Stimulated activated CD8-positive, alpha-beta memory T cell treated with anti-CD3 and anti-CD28 coated beads, Interleukin-15, amount 100 ng/mL, for 4 hours (primary cell): ENCODE measurements at places on chromosomes 6 and 20.

- DNase-seq = no peak
Observed at GRCh38 chr6:41957117-41957516, 15.5 kb upstream of the CCND3 start.

DNA sequence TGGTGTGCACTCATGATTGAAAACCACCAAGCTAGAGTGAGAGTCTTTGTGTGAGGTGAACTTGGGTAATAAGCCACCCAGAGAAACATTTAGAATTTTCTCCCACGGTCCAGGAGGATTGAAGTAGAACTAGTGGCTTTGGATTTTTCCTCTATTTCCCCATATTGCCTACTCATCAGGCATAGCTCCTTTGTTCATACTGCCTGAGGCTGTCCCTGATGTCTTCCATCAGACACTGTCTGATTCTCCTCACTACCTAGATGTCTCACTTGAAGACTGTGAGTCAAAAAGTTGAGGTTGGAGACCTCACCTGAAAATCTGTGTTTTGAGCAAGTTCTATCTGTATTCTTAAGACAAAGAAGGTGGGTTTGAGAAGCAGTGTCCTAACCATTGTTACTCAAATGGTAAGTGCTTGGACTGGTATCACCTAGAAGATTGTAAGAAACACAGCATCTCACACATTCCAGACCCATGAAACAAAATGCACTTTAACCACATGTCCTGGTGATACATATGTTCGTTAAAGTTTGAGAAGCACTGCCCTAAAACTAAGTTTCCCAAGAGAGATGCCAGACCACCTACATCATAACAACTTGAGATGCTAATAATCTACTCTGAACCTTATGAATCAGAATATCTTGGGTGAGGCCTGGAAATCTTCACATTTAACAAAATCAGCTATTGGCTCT, 523.4 kb upstream of the BTBD3 start:
- no peak for DNase-seq

GRCh38 chr6:51654647-51655046, 432.8 kb downstream of the PKHD1 start:
- no peak for DNase-seq

GRCh38 chr6:783966-784735, 91.2 kb upstream of the EXOC2 start:
- no peak for DNase-seq

- no peak for DNase-seq
Observed at GRCh38 chr6:40874495-40874894, 164.5 kb downstream of the UNC5CL start.

- DNase-seq = no peak
Observed at GRCh38 chr20:25277941-25278521, 30.1 kb downstream of the PYGB start.

- DNase-seq = no peak
Observed at GRCh38 chr6:107237992-107238660, 122.8 kb upstream of the BEND3 start.

- no peak for DNase-seq
Observed at GRCh38 chr6:41938590-41939175, 2.9 kb downstream of the CCND3 start.

- no peak for DNase-seq
Observed at GRCh38 chr6:157449610-157450009, 68.6 kb downstream of the ZDHHC14 start.

- no peak for DNase-seq
Observed at GRCh38 chr20:46215913-46216707, 92.2 kb downstream of the CDH22 start.

DNA sequence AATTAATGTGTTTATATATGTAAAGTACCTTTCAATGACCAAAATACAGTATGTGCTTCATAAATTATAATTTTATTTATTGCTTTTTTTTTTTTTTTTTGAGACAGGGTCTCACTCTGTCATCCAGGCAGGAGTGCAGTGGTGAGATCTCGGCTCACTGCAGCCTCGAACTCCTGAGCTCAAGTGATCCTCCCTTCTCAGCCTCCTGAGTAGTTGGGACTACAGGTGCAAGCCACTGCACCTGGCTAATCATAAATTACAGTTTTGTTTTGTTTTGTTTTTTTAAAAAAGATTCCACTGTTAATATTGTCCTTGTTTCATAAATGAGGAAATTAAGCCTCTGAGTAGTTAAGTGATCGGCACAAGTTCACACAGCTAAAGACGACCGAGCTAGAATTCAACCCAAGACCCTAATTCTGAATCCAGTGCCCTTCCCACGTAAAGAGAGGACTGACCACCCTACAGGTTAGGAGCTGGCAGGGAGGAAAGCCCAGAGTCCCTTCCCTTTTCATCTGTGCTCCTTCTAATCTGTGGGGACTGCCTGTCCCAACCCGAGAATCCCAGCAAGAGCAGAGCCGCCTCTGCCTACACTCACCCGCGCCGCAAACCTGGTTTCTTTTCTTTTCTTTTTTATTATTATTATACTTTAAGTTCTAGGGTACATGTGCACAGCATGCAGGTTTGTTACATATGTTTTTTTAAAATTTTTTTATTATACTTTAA, 8.5 kb upstream of the GDF5 start:
- DNase-seq = no peak

DNA sequence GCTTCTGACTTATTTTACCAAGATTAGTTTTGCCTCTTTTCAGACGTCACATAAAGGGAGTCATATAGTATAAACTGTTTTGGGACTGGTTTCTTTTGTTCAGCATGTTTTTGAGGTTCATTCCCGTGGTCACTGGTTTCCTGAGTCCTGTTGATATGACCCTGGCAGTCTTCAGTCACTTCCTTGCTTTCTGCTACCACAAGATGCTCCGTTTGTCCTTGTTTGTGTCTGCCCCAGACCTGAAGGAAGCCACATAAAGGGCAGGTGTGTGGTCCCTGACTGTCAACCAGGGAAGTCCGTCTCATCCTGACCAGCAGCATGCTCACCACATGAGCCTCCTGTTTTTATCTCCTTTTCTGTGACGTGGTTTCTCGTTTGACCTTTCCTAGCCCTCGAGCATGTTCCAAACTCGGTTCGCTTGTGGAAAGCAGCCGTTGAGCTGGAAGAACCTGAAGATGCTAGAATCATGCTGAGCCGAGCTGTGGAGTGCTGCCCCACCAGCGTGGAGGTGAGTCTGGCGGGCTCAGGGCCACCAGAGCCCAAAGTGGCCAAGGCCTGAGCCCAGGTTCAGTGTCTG, 26.1 kb upstream of the C20orf204 start:
- DNase-seq = no peak

DNA sequence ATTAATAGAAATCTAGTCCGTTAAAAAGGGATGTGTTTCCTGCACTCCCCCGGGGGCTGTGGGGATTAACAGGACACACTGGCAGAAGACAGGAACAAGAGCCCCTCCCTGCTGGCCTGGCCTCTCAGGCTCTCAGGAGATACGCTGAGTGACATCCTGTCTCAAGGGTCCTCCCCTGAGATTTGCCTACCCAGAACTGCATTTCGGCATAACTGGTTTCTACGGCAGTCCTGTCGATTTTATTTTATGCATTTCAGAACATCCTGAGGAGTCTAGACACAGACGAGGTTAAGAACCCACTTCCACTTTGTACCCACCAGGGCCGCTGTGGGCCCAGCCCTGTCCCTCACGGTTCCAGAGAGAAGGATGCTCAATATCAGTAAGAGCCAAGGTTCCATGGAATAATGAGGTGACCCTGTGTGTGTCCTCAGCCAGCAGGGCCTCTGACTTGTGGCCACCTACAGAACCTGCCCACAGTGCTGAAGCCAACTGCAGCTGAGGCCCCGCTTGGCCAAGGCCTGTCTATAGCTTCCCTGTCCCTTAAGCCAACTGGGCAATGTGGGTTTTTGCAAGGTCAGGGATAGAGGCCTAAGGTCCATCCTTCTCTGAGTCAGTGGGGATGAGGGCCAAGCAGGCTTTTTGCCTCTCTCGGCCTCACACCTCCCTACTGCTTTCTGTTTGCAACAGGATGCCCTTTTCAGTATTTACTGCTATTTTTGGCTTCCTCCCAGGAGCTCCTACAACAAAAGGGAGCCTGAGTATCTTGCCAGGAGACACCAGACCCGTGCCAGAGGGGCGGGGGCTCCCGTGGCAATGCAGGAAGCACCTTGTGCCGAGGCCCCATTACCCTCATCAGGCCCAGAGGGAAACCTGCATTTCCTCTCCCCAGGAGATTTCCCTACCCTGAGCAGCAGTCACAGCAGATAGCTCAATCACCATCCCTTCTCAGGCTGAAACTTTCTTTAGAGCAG, 14.7 kb downstream of the UQCC2 start:
- no peak for DNase-seq

- DNase-seq = no peak
Observed at GRCh38 chr6:127190552-127190951, 72.1 kb downstream of the RSPO3 start.

GRCh38 chr20:35463455-35464300, 8.3 kb downstream of the CEP250 start:
- no peak for DNase-seq

GRCh38 chr6:47016261-47016660, 25.9 kb downstream of the ADGRF1 start:
- no peak for DNase-seq

DNA sequence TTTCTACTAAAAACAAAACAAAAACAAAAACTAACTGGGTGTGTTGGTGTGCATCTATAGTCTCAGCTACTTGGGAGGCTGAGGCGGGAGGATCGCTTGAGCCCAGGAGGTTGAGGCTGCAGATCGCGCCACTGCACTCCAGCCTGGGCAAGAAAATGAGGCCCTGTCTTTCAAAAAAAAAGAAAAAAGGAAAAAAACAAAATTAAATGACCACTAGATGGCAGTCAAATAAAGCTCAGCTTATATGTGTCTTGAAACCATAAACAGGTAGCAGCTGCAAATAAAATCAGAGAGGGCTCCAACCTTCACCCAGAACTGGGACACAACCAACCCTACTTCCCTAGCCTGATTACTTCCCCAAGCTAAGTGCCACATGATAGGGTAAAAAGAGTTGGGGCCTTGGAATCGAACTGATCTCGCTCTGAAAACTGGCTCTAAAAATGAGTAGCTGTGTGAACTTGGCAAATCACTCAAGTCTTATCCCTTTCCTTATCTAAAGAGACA, 67.1 kb upstream of the ADGRF4 start:
- no peak for DNase-seq

DNA sequence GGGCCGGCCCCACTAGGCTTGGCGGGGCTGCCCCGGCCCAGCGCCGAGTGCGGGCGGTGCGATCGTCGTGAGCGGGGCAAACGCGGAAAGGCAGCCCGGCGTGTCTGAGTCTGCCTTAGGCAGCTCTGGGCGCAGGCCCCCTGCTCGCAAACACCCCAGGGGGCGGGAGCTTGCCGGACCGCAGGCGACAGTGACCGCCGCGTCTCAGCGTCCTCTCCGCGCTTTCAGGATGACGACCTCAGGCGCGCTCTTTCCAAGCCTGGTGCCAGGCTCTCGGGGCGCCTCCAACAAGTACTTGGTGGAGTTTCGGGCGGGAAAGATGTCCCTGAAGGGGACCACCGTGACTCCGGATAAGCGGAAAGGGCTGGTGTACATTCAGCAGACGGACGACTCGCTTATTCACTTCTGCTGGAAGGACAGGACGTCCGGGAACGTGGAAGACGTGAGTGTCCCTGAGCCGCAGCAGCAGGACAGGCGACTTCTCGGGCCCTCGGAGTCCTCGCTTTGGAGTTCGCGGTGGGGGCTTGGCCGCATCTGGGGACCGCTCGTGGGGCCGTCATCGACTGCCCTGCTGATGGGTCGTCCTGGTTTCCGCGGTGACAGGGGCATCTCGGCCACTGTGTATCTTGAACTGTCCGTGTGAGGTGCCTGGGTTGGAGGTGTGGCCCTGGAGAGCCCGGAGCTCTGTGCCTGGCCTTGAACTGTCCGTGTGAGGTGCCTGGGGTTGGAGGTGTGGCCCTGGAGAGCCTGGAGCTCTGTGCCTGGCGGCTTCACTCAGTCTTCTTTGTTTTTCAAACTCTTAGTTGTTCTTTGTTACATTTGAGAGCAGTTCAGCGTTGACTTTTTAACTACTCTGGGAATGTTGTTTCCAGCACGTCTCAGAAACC, 786 bp downstream of the ADRM1 start:
- DNase-seq = no peak

DNA sequence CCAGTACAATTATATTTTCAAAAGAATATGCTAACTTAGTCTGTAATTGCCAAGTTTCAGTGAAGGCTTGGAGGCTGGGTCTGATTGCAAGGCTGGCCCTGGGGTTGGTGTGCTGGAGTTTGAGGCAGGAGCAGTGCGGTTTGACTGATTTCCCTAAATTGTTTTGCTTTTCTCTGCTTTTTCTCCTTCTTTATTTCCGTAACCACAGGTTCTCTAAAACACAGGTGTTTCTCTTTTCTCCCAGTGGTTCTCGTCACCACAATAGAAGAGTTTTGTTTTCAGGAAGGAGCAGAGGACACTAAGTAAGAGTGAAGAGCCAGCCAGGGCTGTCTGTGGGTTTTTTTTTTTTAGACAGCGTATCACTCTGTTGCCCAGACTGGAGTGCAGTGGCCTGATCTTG, 8.2 kb upstream of the SNX9 start:
- no peak for DNase-seq

GRCh38 chr6:148629181-148629580, 117.6 kb upstream of the UST start:
- DNase-seq = no peak

DNA sequence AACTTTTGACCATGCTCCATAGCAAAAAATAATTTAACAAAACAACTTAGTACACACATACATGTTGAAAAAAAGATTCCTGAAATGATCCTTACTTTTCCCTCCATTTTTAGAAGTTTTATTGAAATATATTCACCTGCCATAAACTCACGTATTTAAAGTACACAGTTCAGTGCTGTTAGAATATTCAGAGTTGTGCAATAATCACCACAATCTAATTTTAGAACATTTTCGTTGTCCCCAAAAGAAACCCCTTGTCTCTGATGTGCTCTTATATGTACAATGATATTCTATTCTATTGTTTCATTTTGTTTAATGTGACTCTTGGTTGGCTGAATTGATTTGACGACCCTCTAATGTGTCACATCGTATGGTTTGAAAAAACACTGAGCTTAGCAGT, 15.9 kb downstream of the ROS1 start:
- no peak for DNase-seq

GRCh38 chr6:132669690-132670291, 10.8 kb upstream of the TAAR1 start:
- DNase-seq = no peak

DNA sequence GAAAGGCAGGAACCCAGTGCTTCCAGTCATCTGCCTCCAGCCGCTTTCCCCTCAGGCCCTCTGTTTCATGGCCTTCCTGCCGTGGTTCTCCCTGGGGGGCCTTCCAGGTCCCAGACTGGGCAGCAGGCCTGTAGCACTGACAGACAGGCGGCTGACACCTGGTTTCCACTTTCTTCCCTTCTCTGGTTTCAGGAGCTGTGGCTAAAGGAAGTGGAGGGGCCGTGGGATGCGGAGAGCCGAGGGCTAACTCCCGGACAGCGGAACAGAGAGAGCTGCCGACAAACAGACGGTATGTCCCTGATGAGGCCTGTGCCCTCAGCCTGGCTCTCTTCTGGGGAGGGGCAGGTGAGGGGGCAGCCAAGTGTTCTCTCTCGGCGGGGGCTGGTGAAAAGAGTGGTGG, 12.5 kb downstream of the LRRC73 start:
- DNase-seq = no peak

DNA sequence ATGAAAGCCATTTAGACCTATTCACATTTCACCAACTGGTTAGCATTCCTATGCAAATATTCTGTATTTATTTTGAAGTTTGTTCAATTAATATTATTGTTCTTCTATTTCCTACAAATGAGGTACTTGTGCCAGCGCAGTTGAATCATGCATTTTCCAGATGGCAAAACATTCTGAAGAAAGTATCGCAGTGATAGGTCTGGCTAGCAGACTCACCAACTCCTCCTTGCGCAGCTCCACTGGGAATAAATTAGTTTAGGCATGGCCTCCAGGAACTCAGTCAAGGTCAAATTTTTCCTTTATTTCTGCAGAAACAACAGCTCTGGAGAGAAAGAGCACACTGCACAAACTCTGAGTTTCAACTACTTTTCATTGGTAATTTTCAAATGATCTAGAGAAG, 437.7 kb downstream of the COL12A1 start:
- no peak for DNase-seq
